ENCODE measurements at places on chromosomes 1 and 21. TPM values are rescaled to one million over a fixed set of nuclear protein-coding genes. Genes with fewer than 3 reads are reported as not detected.

The KIF26B gene
- total RNA-seq, result 3.8 TPM

The OR10J5 gene
- total RNA-seq, result not detected

The S100A7 gene
- not detected for total RNA-seq

The MTARC1 gene
- total RNA-seq, result 3.6 TPM

The ICOSLG gene
- total RNA-seq, result 1.1 TPM

The ITLN2 gene
- not detected for total RNA-seq

The CAP1 gene
- 364 TPM for total RNA-seq

The RAB4A gene
- total RNA-seq, result 12.8 TPM

The TMPRSS15 gene
- not detected for total RNA-seq

The SLAMF6 gene
- not detected for total RNA-seq

The CACNA1E gene
- total RNA-seq, result under 0.01 TPM

The NGF gene
- total RNA-seq, result 0.26 TPM

The KRTAP12-2 gene
- not detected for total RNA-seq

The NBPF6 gene
- not detected for total RNA-seq

The WNT4 gene
- 0.39 TPM for total RNA-seq

Measured in dermis microvascular lymphatic vessel endothelial cell (primary cell).